ENCODE measurements at places on chromosomes 1 and 21. TPM values are rescaled to one million over a fixed set of nuclear protein-coding genes. Genes with fewer than 3 reads are reported as not detected.

The NBPF10 gene
- 2.2 TPM for total RNA-seq

The KCNJ15 gene
- 0.21 TPM for total RNA-seq

The DNAJB4 gene
- 10.5 TPM for total RNA-seq

The ERI3 gene
- 30.3 TPM for total RNA-seq

The PCNX2 gene
- total RNA-seq: 9.8 TPM

The RPTN gene
- not detected for total RNA-seq

The PNRC2 gene
- 111 TPM for total RNA-seq

DNA sequence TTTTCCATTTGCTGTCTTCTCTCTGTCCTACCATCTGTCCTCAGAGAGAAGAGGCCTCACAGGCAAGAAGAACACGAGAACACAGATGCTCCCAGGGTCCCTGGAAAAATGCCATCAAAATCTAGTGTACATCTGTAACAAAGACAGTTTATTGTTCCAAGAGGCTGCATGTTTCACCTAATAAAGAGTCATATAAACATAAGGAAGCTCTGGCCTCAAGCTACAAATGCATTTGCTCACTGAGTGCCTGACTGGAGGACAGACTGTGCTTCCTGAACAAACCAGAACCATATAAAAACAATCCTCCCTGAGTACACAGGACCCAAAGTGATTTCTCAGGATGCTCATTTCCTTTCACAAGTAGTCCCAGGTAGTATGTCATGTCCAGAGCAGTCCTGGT is 76.3 kb upstream of the SLC44A3 start:
- DNase-seq: no peak

GRCh38 chr1:195745189-195746010 is 862.8 kb downstream of the KCNT2 start:
- DNase-seq: no peak

DNA sequence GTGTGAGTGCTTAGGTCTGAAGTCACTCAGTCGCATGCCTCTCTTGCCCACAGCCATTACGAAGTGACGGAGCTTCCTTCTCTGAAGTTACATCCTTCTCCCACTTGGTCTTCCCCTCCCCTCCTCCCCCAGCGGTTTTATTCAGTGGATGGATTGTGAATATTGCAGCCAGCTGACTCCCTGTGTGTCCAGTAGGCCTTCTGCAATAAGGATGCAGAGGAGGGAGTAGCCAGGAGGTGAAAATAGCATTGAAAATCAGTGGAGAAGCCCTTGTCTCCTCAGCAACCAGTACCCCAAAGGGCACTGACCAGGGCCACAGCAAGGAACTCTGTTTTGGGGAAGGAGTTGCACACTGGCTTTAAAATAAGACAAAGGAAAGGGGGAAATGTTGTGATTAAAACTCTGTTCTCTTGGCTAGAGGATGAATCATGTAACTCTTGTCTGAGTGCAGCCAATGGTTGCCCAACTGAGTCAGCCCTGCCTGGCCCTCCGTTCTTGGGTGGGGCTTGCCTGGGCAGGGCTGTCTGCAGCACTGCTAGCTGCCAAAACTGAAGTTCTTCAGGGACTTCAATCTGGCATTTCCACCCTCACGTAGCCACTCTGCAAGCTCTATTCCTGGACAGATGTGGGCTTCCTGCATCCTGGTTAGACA is 4.3 kb downstream of the S100A10 start:
- DNase-seq: peak; percentile 86

GRCh38 chr1:209227171-209227570 is 356.3 kb upstream of the CAMK1G start:
- no peak for DNase-seq

DNA sequence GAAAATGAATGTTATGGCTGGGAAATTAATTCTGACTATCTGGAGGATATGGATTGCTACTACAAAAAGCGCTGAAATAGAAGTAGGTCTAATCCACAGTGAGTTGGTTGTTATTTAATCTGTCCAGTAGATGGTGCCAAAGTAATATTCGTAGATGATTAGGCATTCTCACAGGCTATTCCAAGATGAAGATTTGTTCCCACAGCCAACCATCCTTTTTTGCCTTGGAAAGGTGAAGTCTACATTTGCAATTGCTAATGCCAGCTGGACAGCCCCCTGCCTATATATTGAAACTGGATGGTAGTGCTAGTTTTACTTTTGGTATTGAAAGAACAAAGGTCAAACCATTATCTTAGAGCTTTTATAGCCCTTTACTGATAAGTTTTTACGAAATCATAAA is 43.8 kb downstream of the RBM11 start:
- no peak for DNase-seq

- no peak for DNase-seq
Observed at GRCh38 chr1:233897325-233898162, 6.9 kb upstream of the SLC35F3 start.

- no peak for DNase-seq
Observed at GRCh38 chr1:54301497-54301896, 101.5 kb downstream of the MRPL37 start.

GRCh38 chr1:45437323-45437722 is 53.6 kb downstream of the TESK2 start:
- no peak for DNase-seq

- DNase-seq: peak; percentile 77
Observed at GRCh38 chr1:21622466-21623315, 46.5 kb downstream of the RAP1GAP start.

All from left colon (tissue), 2 donors.